ENCODE measurements at places on chromosomes 6 and 20.
A peak's percentile ranks its signal among the peaks of the same experiment; 100 is the strongest.

DNA sequence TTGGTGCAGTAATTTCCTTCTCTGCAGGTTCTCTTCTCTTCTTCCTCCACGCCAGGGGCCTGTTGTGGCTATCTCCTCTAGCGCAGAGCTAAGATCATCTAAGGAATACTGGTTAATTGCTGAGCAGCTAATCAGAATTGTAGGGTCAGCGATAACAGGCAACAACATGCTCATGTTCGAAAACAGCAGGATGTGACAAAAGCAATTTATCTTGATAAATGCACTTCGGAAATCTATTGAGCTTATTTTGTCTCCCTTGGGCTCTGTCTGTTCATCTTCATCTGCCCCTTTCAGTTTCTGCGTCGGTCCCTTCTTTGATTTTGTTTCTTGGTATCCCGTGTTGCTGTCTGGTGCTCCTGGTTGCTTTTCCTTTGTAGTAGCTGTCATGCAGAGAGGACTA is 67.3 kb upstream of the MAP3K7 start:
- no peak for DNase-seq

GRCh38 chr20:6533761-6534479 is 233.6 kb upstream of the BMP2 start:
- no peak for DNase-seq

GRCh38 chr20:53883098-53883911 is 187.1 kb downstream of the BCAS1 start:
- DNase-seq = peak; percentile 45

DNA sequence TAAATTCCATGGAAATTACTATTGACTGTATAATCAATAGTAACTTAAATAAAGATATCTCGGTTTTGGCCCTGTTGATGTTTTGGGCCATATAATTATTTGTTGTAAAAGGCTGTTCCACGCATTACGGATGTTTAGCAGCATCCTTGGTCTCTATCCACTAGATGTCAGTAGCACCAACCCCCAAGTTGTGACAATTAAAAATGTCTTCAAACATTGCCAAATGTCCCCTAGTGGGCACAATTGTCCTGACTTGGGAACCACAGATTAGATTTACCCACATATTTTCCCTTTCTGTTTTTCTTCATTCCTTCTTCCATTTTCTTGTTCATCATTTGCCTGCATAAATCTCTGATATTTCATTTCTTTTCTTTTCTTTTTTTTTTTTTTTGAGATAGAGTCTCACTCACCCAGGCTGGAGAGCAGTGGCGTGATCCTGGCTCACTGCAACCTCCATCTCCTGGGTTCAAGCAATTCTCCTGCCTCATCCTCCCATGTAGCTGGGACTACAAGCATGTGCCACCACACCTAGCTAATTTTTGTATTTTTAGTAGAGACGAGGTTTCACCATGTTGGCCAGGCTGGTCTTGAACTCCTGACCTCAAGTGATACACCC is 13.6 kb upstream of the WFDC8 start:
- DNase-seq = peak; percentile 66

GRCh38 chr20:50188879-50189680 is 1.6 kb upstream of the CEBPB start:
- DNase-seq = no peak

- DNase-seq = no peak
Observed at GRCh38 chr6:30327232-30327746, 562 bp downstream of the TRIM39 start.

DNA sequence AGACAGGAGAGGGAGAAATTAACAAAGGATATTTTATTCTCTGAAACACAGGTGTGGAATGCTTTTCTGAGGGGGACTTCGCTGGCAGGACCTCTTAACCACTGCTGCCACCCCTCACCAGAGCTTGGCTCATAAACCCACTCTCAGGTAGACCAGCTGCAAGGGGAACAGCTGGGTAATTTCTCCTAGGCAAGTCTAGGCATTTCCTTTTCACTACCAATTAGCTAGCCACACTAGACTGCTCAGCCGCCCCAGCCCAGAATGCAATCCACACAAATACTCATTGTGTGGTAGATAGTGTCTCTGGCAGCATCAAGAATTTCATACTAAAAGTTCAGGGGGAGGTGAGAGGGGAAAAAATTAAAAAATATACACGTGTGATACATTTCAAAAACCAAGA is 267.6 kb upstream of the ID4 start:
- peak; percentile 34 for DNase-seq

All from NCI-H524 (cell line).